ENCODE measurements at places on chromosomes 13 and 19.

GRCh38 chr13:22012686-22013085 lies 341.8 kb downstream of the FGF9 start:
- no peak for DNase-seq

GRCh38 chr13:50215399-50215798 lies 200.2 kb downstream of the KCNRG start:
- DNase-seq, result no peak

GRCh38 chr19:367561-367960 lies 23.0 kb upstream of the MIER2 start:
- DNase-seq, result no peak

DNA sequence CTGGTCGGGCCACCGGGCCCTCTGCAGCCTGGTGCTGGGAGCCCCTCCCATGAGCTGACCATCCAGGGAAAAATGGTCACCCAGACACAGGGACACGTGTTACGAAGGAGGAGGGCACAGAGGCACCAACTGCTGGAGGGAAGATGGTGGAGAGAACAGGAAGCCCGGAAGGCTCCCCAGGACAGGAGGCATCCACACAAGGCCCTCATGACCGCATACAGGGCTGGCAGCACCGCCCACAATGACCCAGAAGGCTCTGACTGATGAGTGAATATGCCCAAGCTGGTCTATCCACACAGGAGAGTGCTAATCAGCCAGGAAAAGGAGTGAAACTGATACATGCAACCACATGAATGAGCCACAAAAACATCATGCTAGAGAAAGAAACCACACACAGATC lies 14.0 kb upstream of the TMEM86B start:
- DNase-seq, result no peak

DNA sequence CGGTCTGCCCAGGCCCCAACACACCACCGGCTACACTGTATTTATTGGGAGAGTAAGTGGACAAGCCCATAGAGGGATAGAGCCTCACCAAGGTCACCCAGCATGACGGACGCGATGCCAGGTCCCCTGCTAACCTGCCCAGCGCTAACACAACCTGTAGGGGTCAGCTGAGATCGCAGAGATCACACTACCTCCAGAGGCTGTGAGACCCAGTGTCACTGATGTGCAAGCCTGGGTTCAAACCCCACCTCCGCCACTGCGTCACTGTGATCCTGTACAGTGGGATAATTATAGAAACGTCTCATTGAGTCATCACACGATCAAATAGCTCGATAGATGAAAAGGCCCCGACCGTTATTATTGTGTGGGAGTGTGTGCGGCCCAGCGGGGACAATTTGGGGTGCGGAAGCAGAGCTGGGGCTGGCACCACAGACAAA lies 10.6 kb upstream of the TLE2 start:
- no peak for DNase-seq

All from CD4-positive, alpha-beta T cell treated with Interleukin-12 subunit alpha and Interleukin-12 subunit beta, for 1 hour (primary cell).